GM19239 (cell line): ENCODE measurements at places on chromosomes 13 and 19.

DNA sequence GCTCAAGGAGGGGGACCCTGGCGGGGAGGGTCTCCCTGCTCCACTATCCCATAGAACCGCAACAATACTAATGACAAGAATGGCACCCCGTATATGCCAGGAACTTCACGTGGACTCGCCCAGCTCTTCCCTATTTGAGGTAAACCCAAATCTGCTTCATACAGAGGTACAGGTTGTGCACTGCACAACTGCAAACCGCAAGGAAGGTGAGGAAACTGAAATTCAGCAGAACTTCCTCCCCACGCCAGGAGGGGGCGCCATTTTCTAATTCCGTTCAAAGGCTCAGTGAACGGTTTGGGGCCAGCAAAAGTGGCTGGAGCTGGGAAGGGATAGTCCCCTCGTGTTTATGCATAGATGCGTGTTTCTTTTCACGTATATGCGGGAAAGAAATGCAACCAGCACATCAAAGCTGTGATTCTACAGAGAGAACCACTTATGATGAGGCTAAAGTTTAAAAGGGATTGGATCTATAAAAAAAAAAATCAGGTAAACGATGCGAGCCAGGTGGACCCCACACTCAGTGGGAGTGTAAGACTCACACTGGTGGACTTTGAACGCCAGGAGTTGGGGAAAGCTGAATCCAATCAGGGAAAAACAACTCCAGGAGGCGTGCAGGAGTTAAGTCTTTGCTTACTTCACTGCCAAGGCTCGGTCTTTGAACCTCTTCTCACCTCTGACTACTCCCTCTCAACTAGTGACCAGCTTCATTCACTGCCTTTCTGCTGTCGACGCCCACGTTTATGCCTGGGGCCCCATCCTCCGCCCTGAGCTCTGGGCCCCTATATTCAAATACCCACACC lies 20.3 kb downstream of the C19orf81 start:
- peak; percentile 70 for DNase-seq

- no peak for DNase-seq
Observed at GRCh38 chr13:111846391-111847159, 220.4 kb upstream of the SOX1 start.

DNA sequence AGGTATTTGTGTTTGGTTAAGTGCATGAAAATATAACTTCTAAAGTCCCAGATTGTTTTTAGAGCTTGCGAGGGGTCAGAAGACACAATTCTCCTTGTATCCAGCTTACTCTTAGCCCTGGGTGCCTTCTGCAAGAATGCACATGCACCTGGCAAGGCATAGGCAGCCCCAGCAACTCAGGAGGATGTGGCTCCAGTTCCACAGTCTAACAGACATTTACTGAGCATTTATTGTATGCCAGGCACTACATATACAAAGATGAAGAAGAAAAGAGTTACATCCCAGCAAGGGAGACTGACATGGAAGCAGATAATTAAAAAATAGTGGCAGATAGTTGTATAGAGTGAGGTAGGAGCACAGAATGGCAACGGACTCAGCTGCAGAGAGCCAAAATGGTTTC lies 101.1 kb upstream of the FRY start:
- no peak for DNase-seq

DNA sequence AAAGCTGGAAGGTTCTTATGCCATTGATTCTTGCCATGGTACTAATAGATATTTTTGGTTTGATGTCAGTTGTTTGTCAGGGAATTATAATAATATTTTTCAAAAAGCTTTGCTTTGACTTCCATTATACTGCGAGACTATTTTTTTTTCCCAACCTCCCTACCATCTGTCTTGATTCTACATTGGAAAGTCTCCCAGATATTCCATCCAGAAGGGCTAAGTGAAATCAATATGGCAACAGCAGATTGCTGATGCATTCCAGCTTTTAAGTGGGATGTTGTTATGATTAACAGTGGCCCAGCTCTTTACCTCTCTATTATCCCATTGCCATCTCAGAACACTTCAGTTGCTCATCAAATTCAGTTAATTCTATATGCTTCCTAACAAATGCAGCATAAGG lies 247.4 kb downstream of the OXGR1 start:
- no peak for DNase-seq

DNA sequence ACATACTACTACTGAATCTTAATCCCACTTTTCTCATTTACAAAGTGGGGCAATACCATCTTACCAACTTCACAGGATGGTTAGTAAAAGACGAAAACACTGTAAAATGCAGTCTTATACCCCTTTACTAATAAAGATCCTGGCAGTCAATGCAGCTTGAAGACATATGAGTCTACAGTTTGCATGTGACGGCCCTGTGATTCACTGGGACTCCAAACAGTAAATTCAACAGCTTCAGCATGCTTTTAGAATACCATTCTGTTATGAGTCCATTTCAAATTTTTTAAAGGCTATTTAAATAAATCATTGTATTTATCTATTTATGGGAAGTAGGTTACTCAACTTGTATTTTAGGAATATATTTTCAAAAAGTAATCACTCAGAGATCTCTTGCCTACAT lies 629.1 kb downstream of the LIG4 start:
- DNase-seq, result no peak

GRCh38 chr19:42279155-42279901 lies 10.3 kb downstream of the CIC start:
- no peak for DNase-seq

DNA sequence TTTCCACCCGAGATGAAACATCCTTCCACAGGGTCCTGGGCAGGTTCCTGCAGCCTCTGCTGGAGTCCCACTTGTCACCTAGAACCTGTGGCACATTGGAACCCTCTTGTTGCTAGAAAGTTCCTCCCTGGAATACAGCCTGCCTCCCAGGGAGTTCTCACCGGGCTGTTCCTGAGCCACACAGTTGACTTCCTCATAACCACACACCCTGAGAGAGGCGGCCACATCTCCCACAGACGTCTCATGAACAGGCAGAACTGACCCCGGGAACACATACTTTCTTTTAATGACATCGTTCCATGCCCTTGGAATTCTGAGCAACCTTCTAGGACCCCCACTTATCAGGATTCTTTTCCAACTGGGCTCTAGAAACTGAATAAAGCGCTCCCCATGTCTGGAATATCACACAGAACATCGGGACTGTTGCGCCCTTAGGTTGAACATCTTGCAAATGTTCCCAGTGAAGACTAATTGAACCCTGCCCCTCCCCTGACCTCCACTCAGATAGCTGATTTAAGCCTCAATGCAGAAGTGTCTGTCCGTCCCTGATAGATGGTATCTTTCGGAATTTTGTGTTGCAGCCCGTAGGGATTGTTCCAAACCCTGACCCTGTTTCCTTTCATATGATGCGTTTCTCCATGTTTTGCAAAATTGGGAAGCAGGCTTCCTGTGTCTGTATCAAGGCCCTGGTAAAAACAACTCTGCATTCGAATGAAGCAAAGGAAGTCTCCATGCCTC lies 91.1 kb downstream of the RAB20 start:
- DNase-seq, result no peak

- DNase-seq, result no peak
Observed at GRCh38 chr13:99133848-99134247, 66.8 kb upstream of the UBAC2 start.

- no peak for DNase-seq
Observed at GRCh38 chr19:9865732-9866501, 30.8 kb downstream of the PIN1 start.

GRCh38 chr13:108352599-108352998 lies 83.1 kb downstream of the TNFSF13B start:
- no peak for DNase-seq

- DNase-seq, result no peak
Observed at GRCh38 chr19:7483720-7484201, 5.1 kb downstream of the PEX11G start.

- peak; percentile 79 for DNase-seq
Observed at GRCh38 chr19:16041299-16041990, 34.9 kb upstream of the TPM4 start.

GRCh38 chr19:33556261-33556660 lies 34.7 kb upstream of the PEPD start:
- no peak for DNase-seq

DNA sequence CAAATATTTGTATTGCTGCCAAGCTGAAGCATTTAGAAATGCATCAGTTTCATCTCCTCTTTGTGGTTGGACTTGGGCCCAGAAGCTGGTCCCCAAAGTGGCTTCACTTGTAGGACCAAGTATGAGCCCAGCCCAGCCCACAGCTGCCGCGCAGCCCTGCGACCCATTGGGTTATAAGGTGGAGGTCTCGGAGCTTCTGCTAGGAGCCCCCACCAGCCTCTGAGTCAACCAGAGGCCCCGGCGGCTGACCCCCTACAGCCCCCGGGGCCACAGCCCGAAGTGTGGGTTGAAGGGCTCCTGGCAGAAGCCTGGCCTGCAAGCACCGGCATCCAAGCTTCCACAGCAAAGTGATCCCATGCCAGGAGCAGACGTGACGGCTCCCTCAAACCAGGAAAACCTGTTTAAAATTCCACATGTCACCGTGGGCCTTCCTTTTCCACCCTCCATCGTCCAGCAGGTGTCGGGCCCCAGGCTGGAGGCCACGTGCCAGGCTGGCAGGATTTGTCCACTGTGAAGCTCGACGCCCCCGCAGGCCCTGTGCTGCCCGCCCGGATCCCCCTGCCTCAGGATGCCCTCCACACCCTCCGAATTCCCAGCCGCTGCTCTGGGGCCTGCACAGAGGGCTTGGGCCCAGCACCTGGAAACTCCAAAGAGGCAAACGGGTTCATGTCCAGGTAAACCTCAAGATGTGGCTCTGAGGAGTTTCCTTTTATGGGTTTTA lies 54.7 kb downstream of the C13orf46 start:
- DNase-seq, result no peak

GRCh38 chr13:33744589-33745369 lies 73.2 kb upstream of the RFC3 start:
- no peak for DNase-seq

DNA sequence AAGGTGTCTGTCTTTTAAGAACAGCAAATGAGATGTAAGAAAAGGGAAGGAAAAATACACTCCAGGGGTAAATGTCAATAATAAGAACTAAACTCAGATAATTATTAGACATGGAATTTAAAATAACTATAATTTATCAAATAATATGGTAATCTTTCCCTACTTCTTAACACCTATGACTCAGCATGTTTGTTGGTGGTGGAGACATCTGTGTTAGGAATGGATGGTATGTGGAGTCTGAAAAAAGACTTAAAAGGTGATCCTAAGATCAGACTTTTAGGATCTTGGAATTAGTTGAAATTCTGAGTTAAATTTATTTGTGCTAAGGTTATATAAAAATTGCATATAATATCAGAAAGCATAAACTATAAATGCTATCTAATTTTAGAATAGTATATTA lies 915.1 kb downstream of the SLITRK5 start:
- DNase-seq, result no peak

GRCh38 chr13:39468306-39468705 lies 134.7 kb downstream of the LHFPL6 start:
- no peak for DNase-seq

DNA sequence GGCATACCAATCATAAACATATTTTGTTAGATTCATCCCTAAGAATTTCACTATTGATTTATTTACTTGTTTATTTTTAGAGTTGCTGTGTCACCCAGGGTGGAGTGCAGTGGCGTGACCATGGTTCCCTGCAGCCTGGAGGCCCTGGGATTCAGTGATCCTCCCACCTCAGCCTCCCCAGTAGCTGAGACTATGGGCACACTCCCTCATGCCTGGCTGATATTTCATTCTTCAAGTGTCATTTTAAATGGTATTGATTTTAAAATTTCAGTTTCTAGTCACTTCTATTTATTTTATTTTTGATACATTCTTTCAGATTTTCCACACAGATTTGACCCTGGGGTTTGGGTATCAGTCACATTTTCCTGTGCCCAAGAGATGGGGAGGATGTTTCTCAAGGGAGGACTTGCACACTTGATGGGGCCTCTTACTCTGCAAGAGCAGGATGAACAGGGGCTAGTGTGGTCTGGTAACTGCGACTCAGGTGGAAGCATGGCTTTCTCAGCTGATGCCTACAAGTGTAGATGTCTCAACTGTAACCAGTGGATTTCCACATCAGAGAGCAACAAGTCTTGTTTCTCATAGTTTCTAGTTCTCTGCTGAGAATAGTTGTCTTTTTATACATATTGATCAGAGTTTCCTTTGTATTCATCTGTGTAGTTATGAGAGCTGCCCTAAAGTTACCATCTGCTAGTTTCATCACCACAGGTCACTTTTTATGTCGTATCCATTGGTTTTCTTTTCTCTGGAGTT lies 40.2 kb downstream of the CCNE1 start:
- DNase-seq, result no peak

DNA sequence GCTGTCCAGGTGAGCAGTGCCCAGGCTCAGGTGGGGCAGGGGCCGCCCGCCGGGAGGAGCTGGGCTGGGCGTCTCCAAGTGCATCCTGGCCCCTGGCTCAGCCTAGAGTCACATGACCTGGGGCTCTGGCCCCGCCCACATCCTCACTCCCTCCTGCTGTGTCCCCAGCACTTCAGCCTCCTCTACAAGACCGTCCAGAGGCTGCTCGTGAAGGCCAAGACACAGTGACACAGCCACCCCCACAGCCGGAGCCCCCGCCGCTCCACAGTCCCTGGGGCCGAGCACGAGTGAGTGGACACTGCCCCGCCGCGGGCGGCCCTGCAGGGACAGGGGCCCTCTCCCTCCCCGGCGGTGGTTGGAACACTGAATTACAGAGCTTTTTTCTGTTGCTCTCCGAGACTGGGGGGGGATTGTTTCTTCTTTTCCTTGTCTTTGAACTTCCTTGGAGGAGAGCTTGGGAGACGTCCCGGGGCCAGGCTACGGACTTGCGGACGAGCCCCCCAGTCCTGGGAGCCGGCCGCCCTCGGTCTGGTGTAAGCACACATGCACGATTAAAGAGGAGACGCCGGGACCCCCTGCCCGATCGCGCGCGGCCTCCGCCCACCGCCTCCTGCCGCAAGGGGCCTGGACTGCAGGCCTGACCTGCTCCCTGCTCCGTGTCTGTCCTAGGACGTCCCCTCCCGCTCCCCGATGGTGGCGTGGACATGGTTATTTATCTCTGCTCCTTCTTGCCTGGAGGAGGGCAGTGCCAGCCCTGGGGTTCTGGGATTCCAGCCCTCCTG lies 16.8 kb upstream of the CELF5 start:
- DNase-seq, result no peak

DNA sequence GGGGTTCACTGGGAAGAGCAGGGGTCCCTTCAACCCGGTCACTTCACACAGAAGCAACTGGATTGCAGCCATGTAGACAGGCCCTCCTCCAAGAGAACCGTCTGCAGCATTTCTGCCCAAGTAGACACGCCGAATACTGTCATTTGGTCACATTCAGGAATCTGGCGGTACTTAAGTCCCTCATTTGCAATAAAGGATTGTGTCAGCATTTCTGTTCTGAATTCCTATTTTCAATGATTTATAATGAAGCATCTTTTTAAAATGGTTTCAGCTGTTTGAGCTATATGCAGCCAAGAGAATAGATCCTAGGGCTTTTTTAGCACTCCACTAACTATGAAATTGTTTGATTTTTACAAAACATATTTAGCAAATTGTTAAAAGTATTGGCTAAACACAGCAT lies 143.5 kb upstream of the SOX1 start:
- no peak for DNase-seq

DNA sequence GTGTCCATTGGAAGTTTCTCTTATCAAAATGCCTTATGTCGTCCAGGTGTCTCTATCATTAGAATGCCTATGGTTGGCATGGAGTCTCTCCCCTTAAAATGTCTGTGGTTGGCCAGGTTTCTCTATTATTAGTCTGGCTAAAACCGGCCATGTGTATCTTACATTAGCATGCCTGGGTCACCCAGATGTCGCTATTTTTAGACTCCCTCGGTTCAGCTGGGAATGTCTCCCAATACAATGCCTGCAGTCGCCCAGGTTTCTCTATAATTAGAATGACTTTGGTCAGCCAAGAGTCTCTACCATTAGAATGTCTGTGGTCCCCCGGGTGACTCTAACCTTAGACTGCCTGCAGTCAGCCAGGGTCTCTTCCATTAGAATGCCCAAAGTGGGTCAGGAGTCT lies 1536.1 kb downstream of the UQCRFS1 start:
- no peak for DNase-seq
